ENCODE measurements at places on chromosomes 3 and 15.
A peak's percentile ranks its signal among the peaks of the same experiment; 100 is the strongest.

DNA sequence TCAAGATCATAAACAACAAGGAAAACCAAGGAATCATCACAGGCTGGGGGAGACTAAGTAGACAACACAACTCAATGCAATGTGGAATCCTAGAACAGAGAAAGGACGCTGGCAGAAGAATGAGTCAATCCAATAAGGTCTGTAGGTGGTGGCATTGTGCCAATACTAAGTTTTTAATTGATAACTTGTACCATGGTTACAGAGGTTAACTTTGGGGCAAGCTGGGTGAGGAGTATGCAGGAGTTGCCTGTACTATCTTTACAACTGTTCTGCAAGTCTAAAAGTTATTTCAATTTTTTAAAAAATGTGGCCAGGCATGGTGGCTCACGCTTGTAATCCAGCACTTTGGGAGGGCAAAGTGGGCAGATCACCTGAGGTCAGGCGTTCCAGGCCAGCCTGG is 46.2 kb downstream of the RORA start:
- no peak for DNase-seq

GRCh38 chr3:179731544-179731943 is 78.7 kb downstream of the USP13 start:
- no peak for DNase-seq

GRCh38 chr15:74994236-74994635 is 1.1 kb upstream of the SCAMP5 start:
- no peak for DNase-seq

GRCh38 chr3:52798376-52798977 is 3.9 kb downstream of the ITIH3 start:
- no peak for DNase-seq

- DNase-seq: no peak
These were observed 159.1 kb downstream of the CHL1 start for GRCh38 chr3:355622-356021.

DNA sequence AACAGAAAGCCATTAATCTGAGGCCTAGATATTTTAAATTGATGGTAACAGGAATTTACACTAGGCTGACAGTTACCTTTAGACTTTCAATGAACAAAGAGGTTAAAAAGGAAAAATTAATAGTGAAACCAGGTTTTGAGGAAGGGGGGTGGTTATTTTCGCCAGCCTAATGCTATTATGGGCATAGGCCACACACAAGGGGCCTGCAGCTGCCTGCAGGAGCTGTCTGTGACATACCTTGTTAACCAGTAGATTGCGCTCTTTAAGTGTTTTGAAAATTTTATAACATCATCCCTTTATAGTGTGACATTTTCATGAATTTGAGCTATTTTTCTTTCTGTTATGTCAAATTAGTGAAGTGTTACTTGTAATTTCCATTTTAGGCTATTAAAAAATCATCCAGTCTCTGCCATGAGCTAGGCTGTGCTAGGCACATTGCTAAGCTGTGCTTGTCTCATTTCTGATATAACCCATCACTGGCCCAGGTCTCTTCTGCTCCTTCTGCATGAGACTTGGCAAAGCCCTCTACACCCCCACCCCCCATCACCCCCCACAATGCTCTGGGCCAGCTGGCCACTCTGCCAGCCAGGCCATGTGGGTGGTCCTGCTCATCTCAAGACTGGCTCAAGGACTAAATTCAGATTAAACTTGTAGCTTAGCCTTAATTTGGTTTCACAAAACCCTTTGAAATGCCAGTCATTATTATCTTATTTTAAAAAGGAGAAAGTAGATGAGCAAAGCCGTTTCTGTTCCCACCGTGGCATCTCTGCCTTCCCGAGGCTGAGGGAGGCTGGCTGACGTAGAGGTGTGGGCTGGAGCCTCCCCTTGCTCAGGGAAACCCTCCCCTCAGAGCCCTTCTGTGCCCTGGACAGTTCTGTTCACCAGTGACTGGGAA is 48.4 kb upstream of the SEC22A start:
- DNase-seq: no peak

DNA sequence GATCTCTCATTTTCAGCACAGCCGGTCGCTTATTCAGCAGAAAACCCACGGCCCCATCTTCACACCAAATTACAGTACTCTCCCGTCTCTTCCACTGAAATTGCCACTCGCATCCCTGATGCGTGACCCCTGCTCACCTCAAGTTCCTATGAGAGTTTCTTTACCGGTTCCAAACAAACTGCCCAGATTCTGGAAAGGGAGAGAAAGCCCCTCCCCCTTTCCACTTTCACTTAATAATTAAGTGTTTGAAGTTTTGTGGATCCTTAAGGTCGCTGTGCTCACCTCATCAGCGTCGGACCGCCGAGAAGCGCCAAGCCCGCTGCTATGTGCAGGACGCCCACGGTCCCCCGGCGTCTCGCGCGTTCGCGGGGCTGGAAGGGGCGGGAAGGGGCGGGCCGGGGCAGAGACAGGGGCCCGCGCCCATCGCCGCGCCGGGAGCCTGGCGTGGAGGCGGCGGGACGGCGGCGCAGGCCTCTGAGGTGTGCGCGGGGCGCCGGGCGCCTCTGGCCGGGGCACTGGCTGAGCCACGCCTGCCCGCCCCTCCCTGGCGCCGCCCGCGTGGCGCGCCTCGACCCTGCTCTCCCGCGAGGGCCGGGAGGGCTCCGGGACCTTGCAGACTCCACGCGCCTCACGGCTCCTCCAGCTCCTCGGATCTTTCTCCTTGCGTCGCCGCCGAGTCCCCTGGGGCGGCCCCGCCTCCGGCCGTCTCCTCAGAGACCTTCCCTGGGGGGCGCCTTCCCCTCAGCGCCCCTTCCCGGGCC is at the start of gene GPR156:
Gene GPR156 (minus strand): TSS at position 476 of the 761 bp plus-strand sequence. CDS start 41,124 bp downstream, outside the sequence.
- DNase-seq: peak; percentile 30

GRCh38 chr3:14486460-14486859 is 53.7 kb downstream of the GRIP2 start:
- no peak for DNase-seq

DNA sequence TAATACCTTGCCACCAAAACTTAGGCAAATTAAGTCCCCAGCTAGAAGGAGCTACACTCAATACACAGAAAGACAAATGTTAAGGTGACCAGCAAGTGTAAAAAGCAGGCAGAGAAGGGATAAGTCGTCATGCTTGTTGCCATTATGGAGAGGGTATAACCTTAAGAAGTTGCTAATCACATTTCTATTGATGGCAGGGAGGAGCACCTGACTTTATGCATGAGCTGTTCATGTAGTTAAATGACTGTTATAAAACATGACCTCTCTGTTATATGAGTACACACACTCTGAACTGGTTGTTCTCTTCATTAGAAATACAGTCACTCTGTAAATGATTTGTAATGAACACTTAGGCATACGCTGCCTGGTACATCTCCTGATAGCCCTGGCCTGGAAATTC is 6.6 kb upstream of the CCNL1 start:
- DNase-seq: no peak

GRCh38 chr3:147007736-147008245 is 398.6 kb downstream of the ZIC4 start:
- DNase-seq: no peak

- no peak for DNase-seq
These were observed 65.8 kb upstream of the LARS2 start for GRCh38 chr3:45322616-45323015.

DNA sequence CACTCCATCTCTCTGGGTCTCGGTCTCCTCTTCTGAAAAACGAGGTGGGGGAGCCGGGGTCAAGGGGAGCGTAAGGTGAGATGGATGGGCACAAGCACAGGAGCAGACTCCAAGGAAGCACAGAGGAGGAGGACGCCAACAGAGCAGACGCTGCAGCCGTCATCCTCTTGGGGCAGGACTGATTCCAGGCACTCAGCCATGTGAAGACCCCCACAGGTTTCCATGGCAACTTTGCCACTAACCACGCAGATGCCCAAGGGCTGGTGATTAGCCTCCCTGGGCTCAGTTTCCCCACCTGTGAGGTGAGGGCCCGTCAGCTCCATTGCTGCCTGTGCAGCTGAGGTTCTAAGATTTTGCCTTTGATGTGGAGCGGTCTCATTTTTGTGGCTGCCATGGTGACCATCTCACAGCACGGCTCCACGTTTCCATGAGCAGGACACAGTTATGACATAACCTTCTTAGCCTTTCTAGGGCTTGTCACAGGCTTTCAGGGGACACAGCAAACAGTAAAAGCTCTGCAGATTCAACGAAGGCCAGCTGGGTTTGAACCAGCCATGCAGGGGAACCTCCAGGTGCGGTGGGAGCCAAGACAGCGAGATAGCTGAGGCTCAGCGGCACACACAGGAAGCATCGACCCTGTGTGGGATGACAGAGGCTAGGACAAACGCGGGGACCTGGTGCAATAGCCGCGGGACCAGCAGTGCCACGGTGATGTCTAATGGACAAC is 170.3 kb downstream of the NUP210 start:
- DNase-seq: no peak

GRCh38 chr3:186643493-186643892 is 3.3 kb downstream of the FETUB start:
- DNase-seq: no peak

DNA sequence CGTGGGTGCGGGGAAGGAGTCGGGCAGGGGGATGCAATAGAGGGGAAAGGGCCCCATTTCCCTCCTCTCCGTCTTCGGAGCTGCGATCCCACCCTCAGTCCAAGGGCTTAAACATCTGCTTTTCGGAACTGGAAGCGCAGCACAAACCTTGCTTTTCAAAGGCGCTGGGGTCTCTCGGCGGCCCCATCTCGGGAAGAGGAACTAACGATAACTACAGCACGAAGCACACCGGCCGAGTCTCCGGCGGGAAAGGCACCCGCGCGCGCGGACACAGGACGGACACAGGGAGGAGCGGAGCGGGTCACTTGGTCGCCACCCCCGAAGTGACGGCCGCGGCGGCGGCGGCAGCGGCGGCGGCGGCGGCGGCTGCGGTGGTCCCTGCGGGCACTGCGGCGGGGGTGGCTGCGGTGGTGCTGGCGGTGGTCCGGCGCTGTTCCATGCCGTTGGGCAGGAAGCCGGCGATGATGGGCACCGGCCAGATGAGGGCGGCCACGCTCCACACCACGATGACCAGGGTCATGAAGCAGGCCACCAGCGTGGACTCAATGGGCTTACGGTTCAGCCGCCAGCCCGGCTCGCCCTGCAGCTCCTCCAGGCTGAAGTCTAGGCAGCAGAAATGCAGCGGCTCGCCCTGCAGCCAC is 1.1 kb downstream of the TMEM158 start:
- peak; percentile 82 for DNase-seq

DNA sequence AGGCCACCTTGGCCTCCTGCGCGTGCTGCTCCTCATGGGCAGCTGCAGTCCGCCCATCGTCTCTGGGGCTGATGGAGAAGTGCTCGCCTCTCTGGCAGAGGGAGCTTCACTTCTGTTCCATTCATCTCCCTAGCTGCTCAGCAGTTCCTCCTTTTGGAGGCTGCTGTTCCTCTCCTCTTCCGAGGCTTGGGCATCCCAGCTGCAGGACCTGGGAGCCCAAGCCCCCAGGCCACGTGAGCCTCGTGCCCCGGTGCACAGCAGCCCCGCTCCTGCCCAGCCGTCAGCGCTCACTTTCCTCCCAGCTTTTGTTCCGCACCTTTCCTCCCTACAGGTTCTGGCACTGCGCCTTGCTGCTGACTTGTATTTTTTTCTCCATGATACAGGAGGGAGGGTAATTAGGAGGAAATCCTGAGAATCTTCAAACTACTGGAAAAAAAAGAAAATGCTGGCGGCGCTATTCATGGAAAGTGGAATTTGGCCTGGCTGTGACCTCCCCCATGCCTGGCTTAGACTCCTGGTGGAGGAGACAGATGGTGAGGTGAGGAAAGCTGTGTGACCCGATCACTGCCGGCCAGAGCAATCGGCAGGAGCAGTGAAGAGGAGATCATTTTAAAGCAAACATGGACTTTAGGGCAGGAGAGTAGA is 210.1 kb downstream of the CHST2 start:
- DNase-seq: peak; percentile 46

- DNase-seq: no peak
These were observed 76.7 kb upstream of the PLXND1 start for GRCh38 chr3:129683201-129683600.

- no peak for DNase-seq
These were observed 19.5 kb downstream of the CX3CR1 start for GRCh38 chr3:39260318-39260717.

GRCh38 chr3:197289726-197290125 is 8.7 kb downstream of the DLG1 start:
- no peak for DNase-seq

GRCh38 chr3:12442654-12443501 is 41.4 kb upstream of the TSEN2 start:
- DNase-seq: no peak

- no peak for DNase-seq
These were observed 201.6 kb downstream of the PDZRN3 start for GRCh38 chr3:73423116-73423515.

All from cardiac muscle cell (in vitro differentiated cells and primary cell).